ENCODE measurements at places on chromosomes 3 and 15. TPM values are rescaled to one million over a fixed set of nuclear protein-coding genes. Genes with fewer than 3 reads are reported as not detected.

Gene AVEN
- 26.0 TPM for total RNA-seq

Gene FILIP1L
- total RNA-seq, result 70.8 TPM

Gene AADAC
- 1.6 TPM for total RNA-seq

Gene IFT80
- 12.1 TPM for total RNA-seq

Gene PLOD2
- 79.1 TPM for total RNA-seq

Gene ZPLD1
- 0.10 TPM for total RNA-seq

Gene OCA2
- not detected for total RNA-seq

Gene RBP2
- not detected for total RNA-seq

Gene BFSP2
- not detected for total RNA-seq

Gene MAP6D1
- total RNA-seq, result 10.0 TPM

Gene SLC22A13
- total RNA-seq, result not detected

Gene GAP43
- total RNA-seq, result 0.18 TPM

Gene RAB6B
- 3.8 TPM for total RNA-seq

Gene DOCK3
- 0.19 TPM for total RNA-seq

Gene SAXO2
- not detected for total RNA-seq

Gene PROK2
- not detected for total RNA-seq

Gene LRRC58
- total RNA-seq, result 17.7 TPM

Gene PIF1
- 7.5 TPM for total RNA-seq

Gene GOLGA8Q
- not detected for total RNA-seq

Gene PTH1R
- total RNA-seq, result not detected

Gene GRIP2
- 0.06 TPM for total RNA-seq

Gene TRPM1
- not detected for total RNA-seq

Gene OR5K1
- total RNA-seq, result not detected
